ENCODE measurements at places on chromosomes 12 and 14.

DNA sequence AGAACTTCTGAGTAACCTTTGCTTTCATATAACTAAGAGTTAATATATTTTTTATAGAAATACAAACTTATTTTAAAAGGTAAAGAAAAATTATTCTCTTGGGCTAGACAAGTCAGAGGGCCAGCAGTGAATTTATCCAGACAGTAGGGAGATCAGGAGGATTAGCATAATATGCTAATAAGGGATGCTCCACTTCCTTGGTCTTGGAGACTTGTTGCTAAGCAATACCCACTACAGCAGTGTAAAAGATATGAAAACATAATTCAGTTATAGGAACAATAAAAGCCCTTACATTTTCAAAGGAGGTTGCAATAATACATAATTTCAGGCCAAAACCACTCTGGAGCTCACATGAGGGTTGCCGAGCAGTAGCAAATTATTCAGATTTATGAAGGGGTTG lies 615.6 kb downstream of the KCNH5 start:
- no peak for DNase-seq

DNA sequence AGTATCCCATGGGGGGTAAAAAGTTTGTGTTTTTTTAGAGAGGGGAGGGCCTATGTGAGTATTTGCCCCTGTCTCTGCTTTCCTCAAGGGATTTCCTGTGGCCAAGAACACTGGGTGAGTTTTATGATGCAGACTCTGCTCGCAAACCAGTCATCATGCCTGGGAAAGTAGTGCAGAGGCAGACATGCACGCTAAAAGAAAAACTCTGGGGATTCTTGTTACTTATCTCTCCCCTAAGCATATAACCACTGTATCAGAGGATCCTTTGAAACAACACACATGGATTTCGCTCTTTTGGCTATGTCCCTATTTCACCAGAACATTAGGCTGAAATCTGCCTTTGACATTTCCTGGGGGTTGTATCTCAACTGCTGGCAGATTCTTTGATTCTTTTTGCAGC lies 1845.8 kb upstream of the SEL1L start:
- no peak for DNase-seq

- no peak for DNase-seq
Observed at GRCh38 chr14:37864861-37865718, 269.7 kb downstream of the TTC6 start.

DNA sequence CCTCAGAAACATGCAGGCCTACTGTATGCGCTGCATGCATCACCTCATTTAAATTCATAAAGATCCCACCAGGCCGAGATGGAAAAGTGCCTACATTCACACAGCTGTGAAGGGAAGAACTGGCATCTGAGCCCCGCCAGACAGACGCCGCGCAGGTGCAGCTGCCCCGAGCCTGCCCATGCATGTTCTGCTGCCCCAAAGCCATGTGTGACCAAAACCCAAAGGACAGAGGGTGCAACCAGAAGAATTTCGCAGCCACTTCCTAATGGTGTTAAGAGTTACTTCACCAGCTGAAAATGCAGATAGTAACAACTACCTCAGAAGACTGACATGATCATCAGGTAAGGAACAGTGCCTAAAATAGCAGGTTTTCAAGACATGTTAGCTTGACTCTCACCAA lies 13.5 kb upstream of the KRT8 start:
- no peak for DNase-seq

GRCh38 chr12:44285321-44285960 lies 449.6 kb downstream of the TMEM117 start:
- DNase-seq: no peak

GRCh38 chr12:58419905-58420304 lies 478.5 kb downstream of the ATP23 start:
- DNase-seq: no peak

DNA sequence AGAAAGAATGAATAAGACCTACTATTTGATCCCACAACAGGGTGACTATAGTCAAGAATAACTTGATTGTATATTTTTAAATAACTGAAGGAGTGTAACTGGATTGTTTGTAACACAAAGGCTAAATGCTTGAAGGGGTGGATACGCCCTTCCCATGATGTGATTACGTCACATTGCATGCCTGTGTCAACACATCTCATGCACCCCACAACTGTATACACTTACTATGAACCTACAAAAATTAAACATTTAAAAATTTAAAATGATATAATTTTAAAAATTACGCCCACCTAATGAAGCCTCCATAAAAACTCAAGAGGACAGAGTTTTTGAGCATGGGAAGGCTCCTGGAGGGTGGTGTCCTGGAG lies 94.5 kb downstream of the SCARB1 start:
- DNase-seq: no peak

DNA sequence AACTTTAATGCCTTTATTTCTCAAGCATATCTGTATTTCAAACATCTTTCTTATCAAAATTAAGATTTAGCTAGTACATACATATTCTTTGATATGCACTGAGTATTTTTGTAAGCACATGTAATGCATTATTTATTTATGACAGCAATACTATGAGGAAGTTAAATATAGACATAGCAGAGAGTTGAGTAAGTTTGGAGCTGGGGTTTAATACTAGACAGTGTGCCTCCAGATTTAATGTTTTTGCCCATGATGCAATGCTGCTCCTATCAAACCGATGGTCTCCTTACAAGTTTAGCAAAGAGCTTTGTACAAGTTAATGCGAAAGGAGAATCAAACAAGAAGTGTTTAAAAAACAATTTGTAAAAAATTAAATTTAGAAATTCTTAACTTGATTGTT lies 826.6 kb upstream of the MGAT4C start:
- DNase-seq: no peak

DNA sequence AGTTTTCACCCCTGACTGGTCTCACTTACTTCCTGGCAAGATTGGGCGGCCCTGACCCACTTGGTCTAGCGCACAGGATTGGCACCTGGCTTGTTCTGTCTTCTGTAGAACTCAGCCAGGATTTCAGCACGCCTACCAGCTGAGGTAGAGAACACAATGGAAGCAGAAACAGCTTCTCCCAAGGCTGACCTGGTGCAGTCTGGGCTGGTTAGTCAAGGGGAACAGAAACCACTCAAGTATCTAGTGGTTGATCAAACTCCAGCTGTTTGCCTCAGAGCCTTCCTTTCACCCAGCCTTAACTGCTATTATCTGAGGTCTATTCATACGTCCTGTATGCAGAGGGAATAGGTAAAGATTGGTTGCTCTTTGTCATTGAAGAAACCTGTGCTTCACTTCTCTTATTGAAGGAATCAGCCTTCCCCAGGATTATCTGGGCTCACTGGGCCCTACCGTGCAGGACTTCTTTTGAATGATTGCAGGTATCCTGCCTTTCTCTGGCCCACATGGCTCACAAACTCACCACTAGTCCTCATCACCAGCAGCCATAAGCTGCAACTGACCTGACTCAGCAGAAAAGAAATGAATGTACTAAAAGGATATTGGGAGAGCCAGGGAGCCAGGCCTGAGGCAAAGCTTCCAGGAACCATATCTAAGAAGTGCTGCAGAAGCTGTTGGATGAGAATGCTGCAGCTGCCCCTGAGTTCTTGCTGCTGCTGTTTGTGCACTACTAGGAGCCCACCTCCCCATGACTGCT lies 2.5 kb upstream of the PLEKHD1 start:
- DNase-seq: no peak

DNA sequence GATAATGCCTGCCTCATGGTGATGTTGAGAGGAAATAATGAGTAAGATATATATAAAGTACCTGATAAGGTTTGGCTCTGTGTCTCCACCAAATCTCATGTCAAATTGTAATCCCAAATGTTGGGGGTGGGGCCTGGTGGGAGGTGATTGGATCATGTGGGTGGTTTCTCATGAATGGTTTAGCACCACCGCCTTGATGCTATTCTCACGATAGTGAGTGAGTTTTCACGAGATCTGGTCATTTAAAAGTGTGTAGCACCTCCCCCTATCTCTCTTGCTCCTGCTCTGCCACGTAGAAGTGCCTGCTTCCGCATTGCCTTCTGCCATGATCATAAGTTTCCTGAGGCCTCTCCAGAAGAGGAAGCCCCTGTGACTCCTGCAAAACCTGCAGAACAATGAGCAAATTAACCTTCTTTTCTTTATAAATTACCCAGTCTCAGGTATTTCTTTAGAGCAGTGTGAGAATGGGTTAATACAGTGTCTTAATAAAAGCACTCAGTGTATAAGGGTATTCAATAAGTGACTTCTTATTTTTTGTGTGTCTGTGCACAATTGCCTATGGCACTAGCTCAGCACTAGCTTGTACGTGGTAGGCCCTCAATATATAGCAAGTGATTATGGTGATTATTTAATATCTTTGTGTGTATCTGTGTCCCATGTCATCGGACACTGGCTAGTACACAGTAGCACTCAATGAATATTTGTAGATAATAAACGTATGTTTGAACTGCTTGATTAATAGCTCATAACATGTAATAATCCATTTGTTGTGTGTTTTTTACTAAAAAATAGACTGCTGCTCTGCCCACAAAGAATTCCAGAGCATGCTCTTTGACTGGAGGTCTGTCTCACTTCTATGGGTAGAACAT lies 138.1 kb upstream of the LMNTD1 start:
- no peak for DNase-seq

DNA sequence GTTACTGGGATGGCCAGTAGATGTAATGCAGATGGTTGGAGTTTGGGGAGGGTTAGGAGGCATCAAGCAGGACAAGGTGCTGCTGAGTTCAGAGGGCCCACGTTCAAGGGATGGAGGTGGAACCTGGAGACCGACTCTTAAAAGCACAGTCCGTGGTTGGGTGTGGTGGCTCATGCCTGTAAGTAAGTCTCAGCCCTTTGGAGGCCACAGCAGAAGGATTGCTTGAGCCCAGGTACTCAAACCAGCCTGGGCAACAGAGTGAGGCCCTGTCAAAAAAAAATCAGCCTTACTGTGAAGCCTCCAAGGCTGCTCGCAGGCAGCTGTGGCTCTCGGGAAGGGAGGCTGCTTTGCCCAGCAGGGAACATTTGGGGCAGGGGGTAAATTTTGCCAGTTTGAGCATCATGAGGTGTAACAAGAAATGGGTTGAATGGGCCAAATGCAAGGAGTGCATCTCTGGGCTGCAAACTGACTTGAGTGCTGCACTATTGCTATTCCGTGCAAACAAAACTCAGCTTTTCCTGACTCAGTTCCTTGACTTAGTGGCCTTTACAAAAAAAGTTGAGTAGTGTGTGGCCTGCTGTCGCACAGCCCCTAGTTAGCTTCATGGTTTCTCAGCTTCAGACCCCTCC lies 55.0 kb downstream of the ANAPC7 start:
- no peak for DNase-seq

GRCh38 chr14:84767434-84767833 lies 762.5 kb upstream of the FLRT2 start:
- no peak for DNase-seq

- no peak for DNase-seq
Observed at GRCh38 chr14:54599966-54600716, 33.2 kb downstream of the SAMD4A start.

- DNase-seq: no peak
Observed at GRCh38 chr14:61523751-61524150, 171.6 kb upstream of the HIF1A start.

DNA sequence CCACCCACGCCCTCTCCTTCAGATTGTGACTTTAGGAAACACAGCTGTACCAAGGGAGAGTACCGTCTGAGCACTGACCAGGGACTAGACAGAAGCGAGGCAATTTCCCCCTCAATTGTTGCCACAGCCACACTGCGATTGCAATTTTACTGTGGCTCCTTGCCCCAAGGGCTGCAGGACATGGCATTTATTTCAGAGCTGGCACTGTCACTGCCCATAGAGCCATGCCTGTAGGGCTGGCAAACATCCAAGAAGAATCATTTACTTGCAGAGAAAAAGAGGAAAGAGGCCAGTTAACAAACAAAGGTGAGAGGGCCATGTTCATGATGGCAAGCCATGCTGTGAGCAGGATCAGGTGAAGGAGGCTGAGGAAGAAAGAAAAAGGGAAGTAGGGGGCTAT lies 129.6 kb downstream of the EMP1 start:
- no peak for DNase-seq

DNA sequence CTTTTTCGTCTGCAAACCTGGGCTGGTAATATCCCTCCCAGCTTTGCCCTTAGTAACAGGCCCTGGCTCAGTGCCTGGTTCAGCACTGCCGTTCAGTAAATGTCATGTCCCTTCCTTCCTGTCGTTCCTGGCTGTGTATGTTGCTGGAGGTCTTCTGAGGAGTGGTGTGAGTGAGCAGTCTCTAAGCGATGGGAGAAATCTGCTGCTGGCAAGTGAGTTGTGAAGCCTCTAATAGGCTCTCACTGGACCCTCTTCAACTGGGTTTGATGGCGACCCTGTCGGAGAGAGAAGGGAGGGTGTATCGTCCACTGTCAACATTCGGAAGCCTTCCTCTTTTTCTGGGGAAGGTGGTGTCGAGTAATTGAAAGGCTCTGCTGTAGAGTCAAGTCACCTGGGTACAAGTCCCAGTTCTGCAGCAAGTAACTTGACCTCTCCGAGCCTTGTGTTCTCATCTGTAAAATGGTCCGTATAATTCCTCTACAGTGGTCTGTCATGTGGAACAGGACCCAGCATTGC lies 62.8 kb downstream of the HRK start:
- DNase-seq: no peak

DNA sequence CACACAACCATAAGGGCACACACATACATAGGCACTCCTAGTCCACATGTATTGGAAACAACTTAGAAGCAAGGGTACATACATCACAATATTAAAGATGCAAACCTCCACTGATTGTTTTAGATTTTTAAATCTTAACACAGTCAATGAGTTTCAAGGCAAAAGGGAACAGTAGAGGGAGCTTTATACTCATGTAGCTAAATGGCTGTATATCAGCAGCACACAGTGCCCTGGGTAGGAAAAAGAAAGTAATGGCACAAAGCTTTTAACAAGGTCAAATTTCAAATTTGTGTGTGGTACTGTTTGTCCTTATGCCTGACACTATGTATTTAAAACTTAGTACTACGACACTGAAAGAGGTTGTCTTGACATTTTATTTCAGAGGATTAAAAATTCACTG lies 262.0 kb downstream of the MED13L start:
- DNase-seq: no peak

DNA sequence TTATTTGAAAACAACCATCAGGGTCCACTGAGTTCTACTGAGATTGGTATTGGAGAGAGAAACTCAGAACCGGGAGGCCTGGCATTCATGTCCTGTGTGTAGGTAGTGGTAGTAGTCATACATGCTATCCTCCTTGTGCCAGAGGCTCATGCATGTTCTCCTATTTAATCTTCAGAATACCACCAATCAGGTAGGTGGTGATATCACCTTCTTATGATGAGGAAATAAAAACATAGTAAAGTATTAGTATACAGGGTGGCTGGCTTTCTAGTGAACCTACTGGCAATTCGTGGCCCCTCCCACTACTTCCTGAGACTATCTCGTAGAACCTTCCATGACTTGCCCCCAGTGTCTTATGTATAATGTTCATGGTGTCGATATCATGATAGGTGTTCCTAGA lies 40.5 kb upstream of the EID3 start:
- DNase-seq: no peak

- DNase-seq: no peak
Observed at GRCh38 chr12:130764073-130764472, 48.0 kb upstream of the RIMBP2 start.

- DNase-seq: no peak
Observed at GRCh38 chr14:65438266-65438933, 25.9 kb downstream of the FUT8 start.

GRCh38 chr12:65518771-65519170 lies 240.3 kb downstream of the MSRB3 start:
- DNase-seq: no peak

All from activated T-helper 1 cell treated with Interleukin-2 at 50 U/mL for 16 hours (primary cell).